ENCODE measurements at places on chromosomes 7 and 10. TPM values are rescaled to one million over a fixed set of nuclear protein-coding genes. Genes with fewer than 3 reads are reported as not detected.
A peak's percentile ranks its signal among the peaks of the same experiment; 100 is the strongest.

The KCP gene
- total RNA-seq, result 0.08 TPM

The SEMA3D gene
- total RNA-seq, result 0.19 TPM

The TMEM130 gene
- 0.13 TPM for total RNA-seq

The GPR22 gene
- total RNA-seq, result not detected

The PAX4 gene
- total RNA-seq, result 0.09 TPM

- peak; percentile 74 for DNase-seq
These were observed 193.2 kb downstream of the MYOF start for GRCh38 chr10:93288679-93289634.

DNA sequence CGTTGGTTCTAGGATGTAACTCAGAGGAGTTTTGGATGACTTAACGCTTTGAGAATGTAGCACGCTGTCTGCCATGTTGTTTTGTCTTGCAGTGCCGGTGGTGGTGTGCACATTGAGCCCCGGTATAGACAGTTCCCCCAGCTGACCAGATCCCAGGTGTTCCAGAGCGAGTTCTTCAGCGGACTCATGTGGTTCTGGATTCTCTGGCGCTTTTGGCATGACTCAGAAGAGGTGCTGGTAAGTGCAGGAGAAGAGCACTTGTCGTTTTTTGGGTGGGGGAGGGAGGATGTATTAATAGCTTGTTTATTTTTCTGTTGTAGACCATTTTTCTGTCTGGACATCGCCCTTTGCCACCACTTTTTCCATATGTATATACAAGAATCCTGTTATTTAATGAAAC is 6.3 kb downstream of the NDUFB2 start:
- DNase-seq, result no peak

- DNase-seq, result no peak
These were observed 6.2 kb downstream of the PRKG1 start for GRCh38 chr10:51080311-51081006.
